ENCODE measurements at places on chromosomes 5 and 9. TPM values are rescaled to one million over a fixed set of nuclear protein-coding genes. Genes with fewer than 3 reads are reported as not detected.

DNA sequence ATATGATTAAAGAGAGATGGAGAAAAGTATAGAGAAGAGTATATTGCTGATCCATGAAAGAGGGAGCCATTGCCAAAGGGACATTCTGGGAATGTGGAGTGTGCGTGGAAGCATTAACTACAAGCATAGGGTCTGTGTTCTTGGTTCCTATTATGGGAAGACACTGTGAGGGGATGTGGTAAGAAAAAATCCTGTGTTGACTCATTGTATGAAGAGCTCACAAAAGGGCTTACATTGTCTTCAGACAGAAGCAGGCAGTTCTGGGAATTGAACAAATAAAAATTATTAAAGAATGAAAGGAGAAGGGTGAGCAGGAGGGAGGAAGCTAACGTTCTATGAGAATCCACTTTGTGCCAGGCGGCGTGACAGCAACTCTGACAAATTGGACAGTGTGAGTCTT lies 250.4 kb upstream of the CHD1 start:
- no peak for DNase-seq

GRCh38 chr5:156473269-156473908 lies 146.4 kb downstream of the SGCD start:
- no peak for DNase-seq

Gene SH2D3C
- polyA plus RNA-seq: 0.04 TPM

GRCh38 chr9:69759021-69759420 lies 790 bp downstream of the PTAR1 start:
- peak; percentile 19 for DNase-seq

GRCh38 chr9:129437626-129438323 lies 183.1 kb downstream of the C9orf50 start:
- no peak for DNase-seq

Gene PCDHA13
- not detected for polyA plus RNA-seq

Gene EIF4E1B
- polyA plus RNA-seq: not detected

- no peak for DNase-seq
Observed at GRCh38 chr5:80600943-80601693, 31.0 kb upstream of the ANKRD34B start.

Gene ANKRD33B
- 4.0 TPM for polyA plus RNA-seq

DNA sequence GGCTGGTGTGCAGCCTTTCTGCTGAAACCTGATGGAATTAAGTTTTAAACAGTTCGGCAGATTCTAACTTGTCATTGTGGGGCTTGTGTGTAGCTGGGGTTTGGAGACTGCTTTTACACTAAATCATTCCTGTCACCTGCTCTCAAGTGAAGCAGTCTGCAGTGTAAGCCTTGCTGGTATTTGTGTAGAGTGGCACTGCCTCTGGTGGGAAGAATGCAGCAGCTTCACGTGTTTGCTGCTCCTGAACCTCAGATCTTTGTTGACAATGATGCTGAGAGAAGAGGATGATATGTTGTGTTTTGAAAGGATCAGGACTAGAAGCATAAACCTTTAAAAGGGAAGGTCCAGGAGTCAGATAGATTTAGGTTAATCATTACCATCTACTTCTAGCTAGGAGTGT lies 88.1 kb downstream of the KDM4C start:
- DNase-seq: peak; percentile 59

DNA sequence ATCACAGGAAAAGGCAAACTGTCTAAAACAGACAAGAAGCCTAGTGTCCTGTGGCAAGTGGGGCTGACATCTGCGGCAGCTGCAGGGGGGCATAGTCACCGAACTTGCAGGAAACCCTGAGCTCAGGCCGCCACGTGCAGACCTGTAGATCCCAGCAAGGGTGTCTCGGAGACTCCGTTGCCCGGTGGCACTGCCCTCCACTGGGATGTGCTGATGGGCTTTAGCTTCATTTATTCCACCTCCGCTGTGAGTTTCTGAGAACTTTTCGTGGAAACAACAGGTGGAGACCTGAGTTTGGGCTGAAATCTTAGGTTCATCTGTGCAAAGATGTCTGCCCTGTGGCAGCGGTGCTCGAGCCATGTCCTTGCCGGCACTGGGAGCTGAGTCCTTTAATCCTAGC lies 22.1 kb downstream of the CEP72 start:
- no peak for DNase-seq

GRCh38 chr5:40796487-40796889 lies 1.7 kb downstream of the PRKAA1 start:
- no peak for DNase-seq

Gene ACOT12
- polyA plus RNA-seq: not detected

GRCh38 chr9:134458207-134459108 lies 132.2 kb downstream of the RXRA start:
- no peak for DNase-seq

DNA sequence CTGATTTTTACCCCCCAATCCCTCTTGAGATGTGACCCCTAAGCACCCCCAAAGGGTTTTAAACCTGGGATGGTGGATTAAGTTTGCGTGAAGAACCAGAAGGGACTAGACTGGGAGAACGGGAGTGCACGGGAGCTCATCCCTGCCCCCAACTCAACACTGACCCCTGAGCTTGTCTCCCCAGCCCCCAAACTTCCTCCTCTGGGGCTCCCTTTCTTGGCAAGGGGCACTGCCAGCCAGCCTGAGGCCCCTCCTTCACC lies 5.0 kb upstream of the SET start:
- no peak for DNase-seq

DNA sequence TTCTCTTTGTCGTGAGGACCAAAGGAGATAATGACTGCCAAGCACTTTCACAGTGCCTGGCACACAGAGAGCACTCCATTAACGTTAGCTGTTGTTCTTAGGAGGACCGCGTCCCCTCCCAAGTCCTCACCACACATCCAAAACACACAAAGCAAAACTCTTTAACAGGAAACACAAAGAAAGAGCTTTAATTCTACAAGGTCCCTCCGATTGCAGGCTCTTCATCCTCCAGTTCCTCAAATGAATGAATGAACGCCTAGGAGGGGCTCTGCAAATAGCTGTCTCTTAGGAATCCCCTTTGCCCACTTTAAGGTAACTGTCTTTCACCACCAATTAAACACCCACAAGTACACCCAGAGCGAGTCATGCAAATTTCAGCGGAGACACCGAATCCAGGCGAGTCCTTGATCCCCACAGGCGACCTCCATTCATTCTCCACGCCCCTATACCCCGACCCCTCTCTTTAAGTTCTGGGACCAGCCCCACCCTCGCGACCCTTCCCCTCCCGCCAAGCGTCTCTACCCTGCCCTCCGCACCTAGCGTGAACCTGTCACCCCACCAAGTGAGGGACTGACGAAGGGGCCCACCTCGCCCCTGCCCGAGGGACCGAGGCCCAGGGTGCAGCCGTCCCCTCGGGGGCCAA lies 644 bp downstream of the TSC1 start:
- DNase-seq: no peak

- peak; percentile 53 for DNase-seq
Observed at GRCh38 chr5:96823900-96824380, 16.2 kb upstream of the ERAP1 start.

DNA sequence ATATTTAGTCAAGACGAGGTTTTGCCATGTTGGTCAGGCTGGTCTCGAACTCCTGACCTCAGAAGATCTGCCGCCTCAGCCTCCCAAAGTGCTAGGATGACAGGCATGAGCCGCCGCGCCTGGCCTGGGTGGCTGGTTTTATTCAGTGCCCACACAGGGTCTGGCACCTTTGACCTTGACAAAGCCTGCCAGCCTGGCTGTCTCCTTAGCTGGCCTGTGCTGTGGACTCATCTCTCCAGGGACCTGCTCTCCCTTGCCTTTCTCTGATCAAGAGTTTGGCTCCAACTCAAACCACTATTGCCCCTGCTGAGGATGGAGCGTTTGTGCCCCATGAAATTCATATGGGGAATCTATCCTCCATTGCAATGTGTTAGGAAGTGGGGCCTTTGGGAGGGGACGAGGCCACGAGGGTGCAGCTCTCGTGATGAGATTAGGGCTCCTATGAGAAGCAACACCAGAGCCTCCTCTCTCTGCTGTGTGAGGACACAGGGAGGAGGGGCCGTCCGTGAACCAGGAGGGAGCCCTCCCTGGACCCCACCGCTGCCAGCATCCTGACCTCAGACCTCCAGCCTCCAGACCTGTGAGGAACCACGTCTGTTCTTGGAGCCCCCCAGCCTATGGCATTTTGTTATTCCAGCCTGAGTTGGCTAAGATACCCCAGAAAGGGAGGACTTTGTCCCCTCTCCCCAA lies 45.0 kb downstream of the MRPL36 start:
- no peak for DNase-seq

DNA sequence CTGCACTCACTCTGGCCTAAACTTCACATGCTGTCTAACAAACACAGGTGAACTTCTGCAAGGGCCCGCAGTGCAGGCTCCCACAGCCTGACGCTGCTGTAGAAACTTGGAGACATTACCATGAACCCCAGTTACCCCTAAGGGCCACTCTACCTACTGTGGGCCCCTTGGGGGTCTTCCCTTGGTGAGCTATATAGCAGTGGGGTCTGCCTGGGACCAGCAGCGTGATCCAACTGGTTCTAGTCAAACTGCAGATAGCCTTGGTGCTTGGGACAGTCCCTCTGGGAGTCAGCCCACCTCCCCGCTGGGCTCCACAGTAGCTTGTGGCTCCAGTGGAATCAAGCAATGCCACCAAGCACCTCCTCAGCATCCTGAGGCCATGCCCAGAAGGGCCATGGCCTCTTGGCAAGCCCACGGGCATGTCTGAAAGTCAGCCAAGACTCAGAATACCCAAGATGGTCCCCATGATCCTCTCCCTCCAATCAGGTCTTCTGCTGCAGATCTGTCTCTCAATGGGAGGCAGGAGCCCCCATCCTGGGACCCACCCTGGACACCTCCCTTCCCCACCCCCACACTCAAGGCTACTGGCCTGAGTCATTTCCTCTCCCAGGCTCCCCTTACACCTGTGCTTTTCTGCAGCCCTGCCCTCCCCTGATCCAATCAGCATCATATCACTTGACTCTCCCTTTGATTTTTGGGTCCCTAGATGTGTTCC lies 230.0 kb upstream of the IRX1 start:
- no peak for DNase-seq
